ENCODE measurements at places on chromosomes 6 and 20. TPM values are rescaled to one million over a fixed set of nuclear protein-coding genes. Genes with fewer than 3 reads are reported as not detected.

DNA sequence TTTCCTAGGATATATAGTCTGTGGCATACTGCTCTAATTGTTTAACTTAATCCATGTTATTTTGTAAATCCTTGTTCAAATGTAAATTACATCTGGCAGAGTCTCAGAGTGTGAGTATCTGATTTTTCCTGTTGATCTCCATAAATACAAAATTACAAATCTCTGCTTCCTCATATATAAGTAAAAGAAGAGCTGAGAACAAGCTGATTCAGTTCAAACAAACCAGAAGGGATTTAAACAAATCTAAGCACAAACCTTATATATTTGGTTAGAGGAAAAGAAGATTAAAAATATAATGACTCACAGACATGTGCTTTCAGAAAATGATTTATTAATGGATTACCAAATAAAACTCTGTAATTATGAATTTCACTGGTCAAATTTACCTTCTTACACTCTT lies 37.3 kb downstream of the KIF13A start:
- H3K27me3 ChIP-seq, result no peaks in the 10 kb centered on the region
- DNase-seq, result no peak
- no peak overlapping the region for H3K4me3 ChIP-seq
- H3K27ac ChIP-seq, result no peak overlapping the region

- H3K36me3 ChIP-seq, result no peaks in the 10 kb centered on the region
- H3K4me3 ChIP-seq, result no peak overlapping the region
- H3K27ac ChIP-seq, result no peak overlapping the region
- peaks cover 4% of the 10 kb centered on the region for H3K4me1 ChIP-seq
- no peak for DNase-seq
Observed at GRCh38 chr20:42461965-42462593, 727.6 kb downstream of the PTPRT start.

DNA sequence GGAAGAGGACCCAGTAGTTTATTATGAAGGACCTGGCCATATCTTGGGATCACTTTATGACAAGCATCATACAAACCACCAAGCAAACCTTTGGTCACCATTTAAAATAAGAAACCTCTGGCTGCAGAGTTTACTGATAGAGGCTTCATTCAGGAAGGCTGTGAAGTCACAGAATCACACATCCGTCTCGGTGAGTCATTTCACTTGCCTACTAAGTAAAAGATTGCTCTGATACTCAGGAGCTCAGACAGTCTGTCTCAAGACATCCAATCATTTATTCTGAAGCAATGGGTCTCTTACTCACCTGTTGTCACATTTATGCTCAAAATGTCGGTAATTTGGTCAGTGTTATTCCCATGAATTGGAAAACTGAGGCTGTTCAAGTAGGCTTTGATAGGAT lies 33.7 kb downstream of the ADGRF5 start:
- H3K27ac ChIP-seq, result no peak overlapping the region
- no peaks in the 10 kb centered on the region for H3K27me3 ChIP-seq
- no peak overlapping the region for H3K4me3 ChIP-seq
- DNase-seq, result no peak
- no peaks in the 10 kb centered on the region for H3K36me3 ChIP-seq

DNA sequence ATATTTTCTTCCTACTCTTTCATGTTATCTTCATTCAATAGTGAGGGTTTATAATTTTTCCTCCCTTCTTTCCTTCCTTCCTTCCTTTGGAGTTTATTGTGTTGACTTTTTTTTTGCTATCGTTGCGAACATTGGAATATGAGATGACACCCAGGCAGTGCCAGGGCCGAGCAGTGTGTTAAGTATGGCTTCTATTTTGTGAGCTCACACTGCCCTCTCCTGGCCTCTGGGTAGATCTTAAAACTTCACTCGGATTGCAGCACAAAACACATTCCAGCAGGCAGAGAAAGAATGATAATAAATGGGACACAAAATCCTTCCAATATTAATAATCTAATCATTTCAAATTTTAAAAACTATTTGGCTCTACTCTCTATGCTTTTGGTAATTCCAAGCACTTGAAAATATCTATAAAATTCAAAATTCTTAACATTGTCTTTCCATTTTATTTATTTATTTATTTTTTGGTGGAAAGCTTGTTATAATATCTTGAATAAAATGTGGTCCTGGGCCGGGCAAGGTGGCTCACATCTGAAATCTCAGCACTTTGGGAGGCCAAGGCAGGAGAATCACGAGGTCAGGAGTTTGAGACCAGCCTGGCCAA lies 147.4 kb upstream of the OLIG3 start:
- no peak overlapping the region for H3K27ac ChIP-seq
- H3K36me3 ChIP-seq, result no peaks in the 10 kb centered on the region
- H3K27me3 ChIP-seq, result peaks cover 6% of the 10 kb centered on the region
- peak; percentile 59 for DNase-seq
- no peaks in the 10 kb centered on the region for H3K4me1 ChIP-seq

GRCh38 chr6:36827261-36828079 lies 11.8 kb downstream of the CPNE5 start:
- DNase-seq, result no peak
- no peaks in the 10 kb centered on the region for H3K36me3 ChIP-seq

GRCh38 chr6:91483415-91484105 lies 896.7 kb upstream of the MAP3K7 start:
- H3K4me1 ChIP-seq, result no peaks in the 10 kb centered on the region
- H3K27me3 ChIP-seq, result no peaks in the 10 kb centered on the region
- no peak for DNase-seq
- no peaks in the 10 kb centered on the region for H3K36me3 ChIP-seq

GRCh38 chr6:25627001-25627400 lies 25.0 kb upstream of the SCGN start:
- H3K4me3 ChIP-seq, result no peak overlapping the region
- DNase-seq, result no peak
- H3K27ac ChIP-seq, result no peak overlapping the region
- H3K4me1 ChIP-seq, result peaks cover 18% of the 10 kb centered on the region
- no peaks in the 10 kb centered on the region for H3K36me3 ChIP-seq

DNA sequence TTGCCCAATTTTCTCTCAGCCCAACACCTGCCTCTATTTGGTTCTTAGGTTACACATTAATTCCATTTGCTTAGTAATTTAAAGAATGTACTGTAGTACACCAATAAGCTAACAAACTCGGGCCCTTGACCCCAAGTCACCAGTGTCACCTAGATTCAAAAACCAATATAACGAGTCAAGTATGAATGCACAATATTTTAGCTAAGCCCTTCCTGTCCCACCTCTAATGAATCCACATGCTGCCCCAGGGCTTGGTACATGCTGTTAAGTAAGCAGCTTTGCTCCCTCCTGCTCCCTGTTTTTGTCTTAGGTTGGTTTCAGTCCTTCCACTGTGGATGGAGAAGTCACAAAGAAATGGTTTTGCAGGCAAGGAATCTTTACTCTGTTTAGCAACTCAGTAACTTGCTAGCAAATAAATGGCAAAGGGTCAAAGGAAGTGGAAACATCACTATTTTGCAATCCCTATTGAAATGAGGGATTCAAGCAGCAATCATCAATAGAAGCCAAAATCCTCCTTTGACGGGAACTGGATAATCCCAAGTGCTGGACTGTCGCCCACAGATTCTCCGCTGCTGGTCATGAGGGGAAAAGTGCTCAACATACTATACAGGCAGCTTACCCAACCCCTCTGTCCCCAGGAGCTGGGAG lies 5.0 kb upstream of the MPC1 start:
- no peaks in the 10 kb centered on the region for H3K36me3 ChIP-seq
- no peak overlapping the region for H3K4me3 ChIP-seq
- peaks cover 9% of the 10 kb centered on the region for H3K4me1 ChIP-seq
- no peaks in the 10 kb centered on the region for H3K27me3 ChIP-seq
- no peak for DNase-seq

DNA sequence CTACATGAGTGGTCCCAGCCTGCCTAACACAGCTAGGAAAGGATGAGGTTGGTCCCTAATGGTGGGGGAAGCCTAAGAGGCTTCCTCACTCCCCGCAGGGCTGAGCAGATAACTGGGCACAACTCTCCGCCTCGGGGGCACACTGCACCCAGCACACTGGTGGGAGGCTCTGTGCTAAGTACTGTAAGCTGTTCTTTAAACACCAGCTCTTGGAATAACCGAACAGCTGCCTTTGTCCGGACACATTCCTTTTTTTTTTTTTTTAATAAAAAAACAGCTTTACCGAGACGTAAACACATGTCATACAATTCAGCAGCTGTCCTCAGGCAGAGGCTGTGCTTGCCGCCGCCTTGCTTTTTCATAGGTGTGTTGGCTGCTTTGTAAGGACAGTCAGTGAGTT lies 6.9 kb downstream of the PSMG4 start:
- no peaks in the 10 kb centered on the region for H3K27me3 ChIP-seq
- H3K36me3 ChIP-seq, result peaks cover 9% of the 10 kb centered on the region
- H3K4me3 ChIP-seq, result no peak overlapping the region
- H3K4me1 ChIP-seq, result peaks cover 22% of the 10 kb centered on the region
- H3K27ac ChIP-seq, result no peak overlapping the region

- no peak for DNase-seq
- no peak overlapping the region for H3K4me3 ChIP-seq
- peaks cover 3% of the 10 kb centered on the region for H3K36me3 ChIP-seq
- H3K27ac ChIP-seq, result no peak overlapping the region
- H3K27me3 ChIP-seq, result no peaks in the 10 kb centered on the region
- peaks cover 17% of the 10 kb centered on the region for H3K4me1 ChIP-seq
Observed at GRCh38 chr6:83071023-83071422, 3.6 kb downstream of the DOP1A start.

DNA sequence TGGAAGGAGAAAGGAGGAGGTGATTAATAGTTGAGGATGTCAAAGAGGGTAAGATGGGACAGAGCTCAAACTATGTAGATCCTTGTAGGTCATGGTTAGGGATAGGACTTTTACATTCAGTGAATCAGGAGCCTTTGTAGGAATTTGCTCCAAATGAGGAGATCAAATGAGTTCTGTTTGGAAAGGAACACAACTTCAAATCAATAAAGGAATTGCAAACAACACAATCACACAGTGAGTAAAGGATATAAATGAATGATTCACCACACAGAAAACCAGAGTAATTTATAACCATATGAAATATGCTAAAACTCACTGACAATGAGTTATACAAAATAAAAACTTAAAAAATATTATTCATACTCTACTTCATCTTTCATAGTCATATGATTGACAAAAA lies 480.8 kb upstream of the EPHA7 start:
- H3K27ac ChIP-seq, result no peak overlapping the region
- H3K27me3 ChIP-seq, result no peaks in the 10 kb centered on the region
- no peaks in the 10 kb centered on the region for H3K36me3 ChIP-seq

DNA sequence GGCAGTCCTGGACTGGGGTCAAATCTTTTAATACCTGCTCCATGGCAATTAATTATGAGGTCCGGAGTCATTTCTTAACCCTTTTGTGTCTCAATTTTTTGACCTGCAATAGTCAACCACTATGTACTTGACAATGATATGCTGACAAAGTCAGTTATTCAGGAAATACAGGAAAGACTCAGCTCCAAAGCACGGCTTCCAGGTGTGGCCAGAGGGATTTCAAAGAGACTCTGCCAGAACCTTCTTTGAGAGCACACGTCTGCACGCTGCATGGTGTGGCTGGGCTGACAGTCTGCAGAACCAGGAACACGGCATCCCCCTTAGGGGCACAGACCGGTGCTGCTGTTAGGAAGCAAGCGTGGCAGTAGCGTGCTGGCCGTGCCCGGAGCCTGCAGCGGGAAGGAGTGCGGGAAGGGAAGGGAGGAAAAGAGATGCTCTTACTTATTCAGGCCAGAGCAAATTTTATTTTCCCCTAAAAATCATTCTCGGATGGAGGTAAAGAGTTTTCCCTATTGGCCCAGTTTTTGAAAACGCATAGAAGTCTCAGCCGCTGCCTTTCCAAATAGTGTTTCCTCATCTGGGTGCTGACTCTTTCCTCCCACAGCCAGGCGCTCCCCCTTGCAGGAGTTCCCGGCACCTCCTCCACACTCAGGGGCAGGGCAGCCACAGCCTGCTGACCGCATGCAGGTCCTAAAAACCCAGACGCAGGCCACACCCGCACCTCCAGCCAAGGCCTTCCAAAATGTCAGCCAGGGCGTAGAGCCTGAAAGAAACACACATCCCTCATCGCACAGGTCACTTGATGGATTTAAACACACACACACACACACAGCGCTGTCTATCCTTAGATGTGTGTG lies 187.4 kb upstream of the SNX9 start:
- no peaks in the 10 kb centered on the region for H3K36me3 ChIP-seq
- H3K4me1 ChIP-seq, result peaks cover 5% of the 10 kb centered on the region
- no peak for DNase-seq
- H3K27ac ChIP-seq, result no peak overlapping the region
- peaks cover 2% of the 10 kb centered on the region for H3K27me3 ChIP-seq

- H3K4me1 ChIP-seq, result peaks cover 55% of the 10 kb centered on the region
- H3K4me3 ChIP-seq, result peak overlapping the region; percentile 89
- no peaks in the 10 kb centered on the region for H3K36me3 ChIP-seq
- H3K27ac ChIP-seq, result peak overlapping the region; percentile 88
- H3K27me3 ChIP-seq, result no peaks in the 10 kb centered on the region
Observed at GRCh38 chr6:52576392-52577021, 353 bp downstream of the TRAM2 start.

DNA sequence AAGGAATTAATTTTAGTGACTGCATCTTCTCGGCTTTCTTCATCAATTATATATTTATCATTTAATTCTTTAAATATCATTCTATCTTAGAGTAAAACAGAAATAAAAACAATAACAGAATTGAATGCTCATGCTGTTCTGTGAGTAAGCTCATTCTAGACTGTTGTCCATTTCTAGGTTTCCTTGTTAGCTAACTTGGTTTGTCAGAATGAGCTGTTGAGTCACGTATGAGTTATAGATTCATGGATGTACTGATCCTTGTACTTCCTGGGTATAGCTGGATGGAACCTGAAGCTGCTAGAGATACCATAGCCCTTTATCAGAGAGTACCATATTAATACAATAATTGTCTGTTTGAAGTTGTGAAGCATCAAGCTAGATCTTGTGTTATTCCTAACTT lies 515.3 kb downstream of the TENT5A start:
- H3K4me1 ChIP-seq, result no peaks in the 10 kb centered on the region
- H3K36me3 ChIP-seq, result no peaks in the 10 kb centered on the region
- no peak for DNase-seq
- no peaks in the 10 kb centered on the region for H3K27me3 ChIP-seq
- no peak overlapping the region for H3K4me3 ChIP-seq
- no peak overlapping the region for H3K27ac ChIP-seq

GRCh38 chr20:36624944-36625324 lies 19.4 kb downstream of the RAB5IF start:
- no peak for DNase-seq
- H3K4me3 ChIP-seq, result no peak overlapping the region
- no peaks in the 10 kb centered on the region for H3K27me3 ChIP-seq
- H3K4me1 ChIP-seq, result peaks cover 14% of the 10 kb centered on the region

DNA sequence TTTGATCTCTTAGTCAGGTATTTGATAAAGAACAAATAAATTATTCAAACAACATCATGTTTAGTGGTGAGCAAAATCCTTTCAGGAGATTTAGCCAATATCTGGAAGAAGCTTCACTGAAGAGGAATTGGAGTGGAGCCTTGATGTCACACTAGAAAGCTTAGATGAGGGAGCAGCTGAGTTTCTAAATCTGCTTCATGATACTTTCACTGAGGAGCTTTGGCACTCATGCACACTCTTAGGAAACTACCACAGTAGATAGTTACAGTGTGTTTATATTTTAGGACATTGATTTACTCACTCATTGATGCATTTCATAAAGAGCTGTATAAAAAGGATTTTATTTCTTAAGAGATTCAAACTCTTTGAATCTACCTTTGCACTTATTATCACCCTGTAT lies 366.2 kb upstream of the BTBD3 start:
- peaks cover 7% of the 10 kb centered on the region for H3K4me1 ChIP-seq
- no peaks in the 10 kb centered on the region for H3K36me3 ChIP-seq
- H3K4me3 ChIP-seq, result no peak overlapping the region
- no peaks in the 10 kb centered on the region for H3K27me3 ChIP-seq

Gene LHFPL5
- total RNA-seq, result not detected

Gene SLC17A3
- not detected for total RNA-seq

Gene C6orf136
- 15.4 TPM for total RNA-seq

Gene LY6G6C
- total RNA-seq, result 1.2 TPM

Data from neural crest cell (in vitro differentiated cells).